HuH-7 (cell line): ENCODE measurements at places on chromosomes 3 and 15.

DNA sequence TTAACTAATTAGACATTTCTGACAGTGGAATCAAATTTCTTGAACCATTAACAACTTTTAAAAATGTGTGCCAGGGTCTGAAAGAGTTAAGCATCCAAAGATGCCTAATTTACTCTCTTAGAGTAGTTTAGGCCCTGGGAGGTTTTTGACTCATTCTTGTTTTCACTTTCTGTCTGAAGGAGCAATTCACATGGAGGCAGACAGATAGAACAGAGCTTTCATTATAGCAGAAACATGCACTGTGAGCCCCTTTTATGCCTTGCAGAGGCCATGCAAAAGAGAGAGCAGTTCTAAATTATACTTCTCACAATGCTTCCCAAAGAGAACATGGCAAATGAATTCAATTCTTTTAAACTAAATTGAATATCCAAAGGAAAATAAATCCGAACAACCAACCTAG lies 554.8 kb downstream of the MFSD1 start:
- DNase-seq = no peak

GRCh38 chr3:46405301-46406019 lies 1.4 kb downstream of the CCR5AS start:
- DNase-seq = peak; percentile 44

GRCh38 chr3:194492001-194492400 lies 5.2 kb upstream of the ATP13A3 start:
- no peak for DNase-seq

GRCh38 chr3:181326637-181327223 lies 337.2 kb upstream of the DNAJC19 start:
- DNase-seq = peak; percentile 6

DNA sequence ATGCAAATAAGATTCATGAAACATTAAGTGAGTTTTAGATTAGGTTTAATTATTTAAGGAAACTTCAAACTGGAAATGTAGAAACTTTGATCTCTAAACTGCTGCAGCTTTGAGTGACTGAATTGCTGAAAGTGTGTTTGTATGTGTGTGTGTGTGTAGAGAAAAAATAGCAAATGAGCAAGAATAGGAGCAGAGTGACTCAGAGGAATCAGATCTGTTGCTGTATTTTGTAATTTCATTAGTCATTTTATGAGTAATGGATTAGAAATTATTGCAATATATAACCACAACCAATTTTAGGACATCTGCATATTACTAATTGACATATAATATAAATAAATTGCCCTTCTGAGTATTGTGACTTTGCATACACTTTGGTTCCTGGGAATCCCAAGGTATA lies 52.8 kb upstream of the SLC9A9 start:
- DNase-seq = no peak

- no peak for DNase-seq
Measured at GRCh38 chr3:184872200-184872599, 60.2 kb downstream of the VPS8 start.

DNA sequence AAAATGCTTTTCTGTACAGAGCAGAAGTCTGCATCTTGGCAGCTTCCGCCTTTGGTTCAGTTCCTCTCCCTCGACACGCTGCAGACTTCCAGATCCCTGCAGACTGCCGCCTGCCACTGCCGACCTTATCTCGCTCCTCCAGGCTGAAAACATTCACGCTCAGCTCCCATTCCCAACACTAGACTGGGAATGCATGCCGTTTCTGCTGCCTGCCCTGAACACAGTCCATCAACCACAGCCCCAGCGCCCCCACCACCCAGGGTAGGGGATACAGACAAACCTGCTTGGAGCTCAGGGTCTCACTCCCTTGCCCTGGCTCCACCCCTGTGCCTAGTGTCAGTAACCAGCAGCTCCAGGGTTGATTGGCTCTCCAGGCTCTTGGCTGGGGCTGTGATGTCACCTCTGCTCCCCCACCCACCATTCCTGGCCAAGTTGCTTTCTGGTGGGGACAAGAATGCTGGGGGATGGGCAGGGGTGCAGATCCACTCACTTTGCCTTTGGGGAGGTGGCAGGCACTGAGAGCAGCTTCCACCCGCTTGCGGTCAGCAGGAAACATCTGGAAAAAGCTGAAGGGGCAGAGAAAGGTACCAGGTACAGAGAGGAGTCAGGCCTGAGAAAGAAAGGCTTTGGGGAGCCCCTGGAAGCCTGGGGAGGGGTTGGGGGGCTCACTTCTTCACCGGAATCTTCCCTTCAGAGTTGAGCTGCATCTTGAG lies 6.1 kb downstream of the PLCB2 start:
- DNase-seq = no peak

DNA sequence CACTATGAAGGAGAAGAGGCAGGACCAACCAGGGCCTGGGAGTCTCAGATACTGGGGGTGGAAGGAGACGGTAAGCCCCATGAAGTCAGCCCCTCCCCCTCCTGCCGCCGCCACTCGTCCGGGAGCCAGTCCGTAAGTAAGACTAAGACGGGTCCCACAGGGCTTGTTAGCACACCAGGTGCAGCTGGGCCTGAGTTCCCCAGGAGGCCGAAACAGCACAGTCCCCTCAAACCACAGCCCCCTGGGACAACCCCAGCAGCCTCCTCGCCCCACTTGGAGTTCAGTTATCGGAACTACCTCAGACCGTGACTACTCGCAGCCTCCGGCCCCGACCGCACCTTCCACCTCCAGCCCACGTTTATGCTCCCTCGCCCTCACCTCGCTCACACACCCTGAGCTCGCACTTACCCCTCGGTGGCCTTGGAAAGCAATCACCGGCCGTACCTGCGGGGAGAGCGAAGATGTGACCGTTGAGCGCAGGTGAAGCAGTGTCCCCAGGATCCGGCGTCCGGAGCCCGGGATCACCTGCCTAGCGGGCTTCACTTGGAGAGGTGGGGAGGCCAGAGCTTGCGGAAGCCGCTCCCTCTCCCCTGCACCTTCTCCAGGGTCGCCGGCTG lies 557 bp downstream of the ELL3 start:
- no peak for DNase-seq

DNA sequence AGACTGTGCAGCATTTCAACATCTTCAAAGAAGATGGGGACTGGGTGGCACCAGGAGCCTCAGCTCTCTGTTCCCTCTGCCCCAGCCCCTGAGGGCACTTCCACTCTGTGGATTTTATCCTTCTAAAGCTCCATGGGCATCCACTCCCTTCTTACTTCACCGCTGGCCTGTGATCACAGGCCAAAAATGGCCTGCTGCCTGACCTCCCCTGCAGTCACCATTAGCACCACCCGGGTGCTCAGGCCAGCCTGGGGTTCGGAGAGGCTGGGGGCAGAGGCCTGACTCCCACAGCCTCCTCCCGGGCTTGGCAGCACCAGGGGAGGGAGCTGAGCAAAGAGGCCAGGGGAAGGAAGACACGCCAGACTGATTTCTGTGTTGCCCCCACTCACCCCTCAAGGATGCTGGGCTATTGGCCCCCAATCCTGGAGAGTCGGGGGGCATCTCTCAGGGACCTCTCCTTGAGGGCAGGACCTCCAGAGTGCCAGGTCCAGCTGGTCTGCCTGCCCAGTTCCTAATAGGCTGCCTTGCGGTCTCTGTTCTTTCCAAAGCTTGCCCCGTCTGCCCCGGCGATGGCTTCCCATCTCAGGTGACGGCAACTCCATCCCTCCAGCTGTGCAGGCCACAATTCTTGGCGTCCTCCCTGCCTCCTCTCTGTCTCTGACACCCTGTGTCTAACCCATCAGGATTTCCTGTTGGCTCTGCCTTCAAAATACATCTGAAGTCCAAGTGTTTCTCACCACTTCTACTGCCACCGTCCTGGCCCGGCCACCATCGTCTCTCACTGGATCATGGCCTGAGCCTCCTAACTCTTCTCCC lies 67.1 kb downstream of the EXOG start:
- no peak for DNase-seq

DNA sequence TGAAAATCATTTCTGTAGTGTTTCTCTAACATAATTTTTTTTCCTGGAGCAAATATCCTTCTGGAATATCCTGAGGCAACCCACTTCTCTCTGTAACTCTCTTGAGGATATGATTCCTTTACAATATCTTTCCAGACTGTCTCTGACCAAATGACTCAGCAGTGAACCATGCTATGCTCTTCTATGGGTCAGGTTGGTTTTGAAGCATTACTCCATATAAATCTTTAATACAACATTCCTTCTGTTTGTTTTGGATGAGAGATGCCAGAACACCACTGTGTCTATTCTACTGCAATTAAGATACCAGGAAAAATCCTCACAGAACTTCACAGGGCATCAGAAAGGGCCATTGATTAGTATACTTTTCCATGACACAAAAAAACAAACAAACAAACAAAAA lies 626.4 kb upstream of the ZNF385D start:
- DNase-seq = no peak

- peak; percentile 92 for DNase-seq
Measured at GRCh38 chr3:126522363-126522788, 1.6 kb upstream of the CHST13 start.

GRCh38 chr3:196121066-196121465 lies 39.2 kb upstream of the TFRC start:
- no peak for DNase-seq

GRCh38 chr3:177418787-177419186 lies 221.5 kb upstream of the TBL1XR1 start:
- no peak for DNase-seq

DNA sequence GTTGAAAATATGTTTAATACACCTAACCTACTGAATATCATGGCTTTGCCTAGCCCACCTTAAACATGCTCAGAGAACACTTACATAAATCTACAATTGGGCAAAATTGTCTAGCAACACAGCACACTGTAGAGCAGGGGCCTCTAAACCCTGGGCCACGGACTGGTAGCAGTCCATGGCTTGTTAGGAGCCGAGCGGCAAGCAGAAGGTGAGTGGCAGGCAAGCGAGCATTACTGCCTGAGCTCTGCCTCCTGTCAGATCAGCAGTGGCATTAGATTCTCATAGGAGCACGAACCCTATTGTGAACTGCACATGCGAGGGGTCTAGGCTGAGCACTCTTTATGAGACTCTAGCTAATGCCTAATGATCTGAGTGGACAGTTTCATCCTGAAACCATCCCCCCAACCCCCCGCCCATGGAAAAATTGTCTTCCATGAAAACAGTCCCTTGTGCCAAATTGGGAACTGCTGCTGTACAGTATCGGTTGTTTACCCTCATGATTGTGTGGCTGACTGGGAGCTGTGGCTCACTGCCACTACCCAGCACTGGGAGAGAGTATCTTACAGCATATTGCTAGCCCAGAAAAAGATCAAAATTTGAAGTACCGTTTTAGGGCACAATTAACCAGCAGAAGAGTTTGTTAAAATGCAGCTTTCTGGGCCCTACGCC lies 26.1 kb downstream of the CMSS1 start:
- no peak for DNase-seq

- no peak for DNase-seq
Measured at GRCh38 chr3:127211118-127212060, 18.5 kb downstream of the PRR23E start.

GRCh38 chr3:58466899-58467563 lies 24.9 kb upstream of the KCTD6 start:
- no peak for DNase-seq

DNA sequence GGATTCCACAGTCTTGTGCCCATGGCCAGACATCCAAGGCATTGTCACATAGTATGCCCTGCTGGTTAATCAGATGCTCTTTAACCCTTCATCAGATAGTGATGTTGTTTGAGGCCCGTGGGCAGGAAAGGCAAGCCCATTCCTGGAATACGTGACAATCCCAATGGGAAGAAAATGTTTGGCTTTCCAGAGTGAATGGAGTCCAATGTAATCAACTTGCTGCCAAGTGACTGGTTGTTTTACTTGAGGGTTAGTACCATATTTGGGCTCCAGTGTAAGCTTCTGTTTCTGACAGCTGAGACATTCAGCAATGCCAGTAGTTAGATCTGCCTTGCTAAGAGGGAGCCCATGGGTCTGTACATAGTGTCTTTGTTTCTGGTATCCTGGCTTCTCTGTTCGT lies 31.3 kb downstream of the RPL39L start:
- no peak for DNase-seq

DNA sequence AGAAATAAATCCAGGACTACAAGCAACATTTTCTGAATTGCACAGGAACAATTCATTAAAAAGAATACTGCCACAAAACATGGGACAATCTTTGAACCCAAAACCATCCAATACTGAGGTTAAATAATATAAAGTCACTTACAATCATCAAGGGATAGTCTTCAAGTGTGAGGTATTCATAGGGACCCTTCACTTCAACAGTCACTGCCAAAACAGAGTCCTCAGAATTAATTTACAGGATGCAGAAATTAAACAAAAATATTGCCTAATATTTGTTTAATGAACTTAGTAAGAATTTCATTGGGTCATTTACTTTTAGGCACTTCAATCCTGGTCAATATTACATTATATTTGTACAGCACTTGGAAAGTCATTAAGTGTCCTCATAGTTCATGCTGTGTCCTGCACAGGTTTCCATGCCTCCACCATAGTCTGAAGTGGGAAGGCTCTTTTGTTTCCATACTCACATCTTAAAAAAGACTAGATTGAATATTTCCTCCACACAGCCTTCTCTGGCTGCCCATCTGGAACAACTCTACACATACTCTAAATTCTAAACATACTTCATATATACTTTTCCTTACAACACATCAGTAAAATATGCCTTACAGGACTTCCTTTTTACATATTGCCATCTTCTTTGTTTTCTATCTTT lies 31.6 kb upstream of the VPS39 start:
- no peak for DNase-seq

- no peak for DNase-seq
Measured at GRCh38 chr3:134941820-134942219, 146.8 kb downstream of the EPHB1 start.

GRCh38 chr3:195461594-195462307 lies 18.9 kb upstream of the ACAP2 start:
- no peak for DNase-seq

DNA sequence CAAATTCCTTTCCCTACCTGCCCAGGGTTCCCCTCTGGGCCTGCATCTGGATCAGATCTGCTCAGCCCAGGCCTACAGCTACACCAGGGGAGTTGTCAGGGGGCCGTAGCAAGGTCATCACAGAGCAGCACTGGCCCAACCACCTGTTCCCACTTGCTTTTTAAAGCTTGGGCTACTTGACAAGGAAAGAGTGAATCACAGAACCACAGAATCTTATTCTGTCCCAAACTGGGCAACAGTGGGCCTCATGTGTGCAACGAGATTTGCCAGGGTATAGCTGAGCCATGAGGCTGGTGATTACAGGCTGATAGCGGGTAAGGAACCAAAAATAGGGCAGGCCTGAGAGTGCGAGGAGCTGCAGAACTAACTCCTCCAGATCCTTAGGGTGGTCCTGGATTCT lies 66.7 kb downstream of the MYLK start:
- DNase-seq = no peak

GRCh38 chr3:118412503-118412902 lies 622.1 kb downstream of the IGSF11 start:
- DNase-seq = no peak

DNA sequence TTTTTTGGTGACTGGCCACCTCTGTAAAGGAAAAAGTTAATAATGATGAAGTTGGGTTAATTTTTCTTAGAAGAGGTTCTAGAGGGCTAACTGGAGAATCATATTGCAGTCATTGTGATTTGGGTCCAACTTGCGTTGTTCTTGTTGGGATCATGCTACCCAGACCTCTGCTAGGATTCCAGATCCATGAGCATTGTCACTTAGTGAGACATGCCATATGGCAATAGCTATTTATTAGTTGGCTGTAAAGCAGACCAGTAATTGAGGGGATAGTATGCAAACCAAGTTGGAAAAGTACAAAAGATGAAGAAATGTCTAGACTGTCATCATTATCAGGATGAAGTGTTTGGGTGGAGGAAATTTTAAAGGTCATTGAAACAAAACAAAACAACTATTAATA lies 30.7 kb upstream of the P2RY12 start:
- DNase-seq = no peak
